ENCODE measurements at places on chromosomes 2 and 18.
A peak's percentile ranks its signal among the peaks of the same experiment; 100 is the strongest.

DNA sequence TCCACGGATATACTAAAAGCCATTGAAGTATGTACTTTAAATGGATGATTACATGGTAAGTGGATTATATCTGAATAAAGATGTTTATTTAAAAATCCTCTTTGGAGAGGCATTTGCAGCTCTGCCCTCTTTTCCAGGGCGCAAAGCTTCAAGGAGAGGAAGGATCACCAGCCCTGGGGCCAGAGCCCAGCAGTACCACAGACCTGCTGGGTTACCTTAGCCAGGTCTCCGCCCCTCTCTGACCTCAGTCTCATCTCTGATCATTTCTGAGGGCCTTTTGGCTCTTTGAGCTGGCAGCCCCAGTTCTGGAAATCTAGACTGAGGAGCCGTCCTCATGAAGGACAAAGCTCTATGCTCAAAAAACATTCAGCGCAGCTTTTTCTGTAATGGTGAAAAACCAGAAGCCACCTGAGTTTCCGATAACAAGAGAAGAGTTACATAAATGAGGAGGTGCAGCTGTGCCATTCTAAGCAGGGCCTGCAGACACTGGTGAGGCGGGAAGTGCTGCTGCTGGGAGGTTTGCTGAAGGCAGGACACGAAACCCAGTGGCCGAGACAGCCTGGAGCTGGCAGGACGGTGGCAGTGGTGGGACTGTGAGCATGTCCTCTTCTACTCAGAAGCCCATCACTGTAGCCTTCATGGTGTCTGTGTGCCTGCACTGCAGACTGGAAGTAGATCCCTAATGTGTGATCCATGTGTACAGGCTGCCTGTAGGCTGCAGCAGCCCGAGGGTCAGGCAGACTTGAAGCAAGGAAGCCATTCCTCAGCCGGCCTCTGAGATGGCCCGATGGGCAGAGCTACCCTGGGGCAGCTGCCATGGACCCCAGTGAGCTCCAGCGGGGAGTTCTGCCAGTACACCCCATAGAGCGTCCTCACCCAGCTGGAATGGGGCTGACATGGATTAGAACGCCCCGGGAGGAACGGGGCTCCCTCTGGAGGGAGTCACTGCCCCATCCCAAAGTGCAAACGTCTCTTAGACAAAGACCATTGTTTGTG lies 27.7 kb downstream of the ADRA2B start:
- DNase-seq: no peak

- no peak for DNase-seq
These were observed 236.6 kb downstream of the GPD2 start for GRCh38 chr2:156672556-156673332.

DNA sequence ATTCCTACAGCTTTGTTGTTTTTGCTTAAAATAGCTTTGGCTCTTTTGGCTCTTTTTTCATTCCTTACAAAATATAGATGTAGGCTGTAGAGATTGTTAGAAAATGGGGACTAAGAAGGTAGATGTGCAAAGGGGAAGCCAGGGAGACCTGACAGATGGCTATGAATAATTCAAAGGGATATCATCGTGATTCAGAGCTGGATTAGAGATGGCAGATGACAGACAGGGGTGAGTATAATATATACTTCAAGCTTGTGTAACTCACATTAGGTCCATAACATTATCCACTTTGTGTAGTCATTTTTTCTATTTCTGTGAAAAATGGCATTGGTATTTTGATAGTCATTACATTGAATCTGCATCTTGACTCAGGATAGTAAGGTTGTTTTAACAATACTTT lies 422.9 kb upstream of the ST6GAL2 start:
- no peak for DNase-seq

GRCh38 chr18:50661013-50661412 lies 101.1 kb downstream of the MAPK4 start:
- no peak for DNase-seq

DNA sequence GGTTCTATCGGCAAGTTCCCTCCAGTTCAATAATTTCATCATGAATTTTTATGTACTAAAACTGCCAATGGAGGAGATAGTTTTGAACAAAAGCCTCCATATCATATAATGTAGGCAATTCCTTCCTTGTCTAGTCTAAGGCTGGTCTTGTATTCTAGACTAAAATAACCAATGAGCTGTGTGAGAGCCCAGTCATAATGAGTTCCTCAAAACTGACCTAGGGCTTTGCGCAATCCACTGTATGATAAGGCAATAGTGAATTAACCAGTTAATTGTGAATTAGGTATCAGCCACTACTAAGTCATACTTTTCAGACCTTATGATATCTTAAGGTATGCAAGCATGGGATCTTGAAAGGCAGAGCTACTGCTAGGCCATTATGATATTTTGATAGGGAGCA lies 7.6 kb upstream of the UXS1 start:
- peak; percentile 61 for DNase-seq

- peak; percentile 70 for DNase-seq
These were observed 88.0 kb downstream of the ACTR3 start for GRCh38 chr2:113977660-113978523.

GRCh38 chr2:60739156-60739555 lies 16.9 kb upstream of the PAPOLG start:
- no peak for DNase-seq

DNA sequence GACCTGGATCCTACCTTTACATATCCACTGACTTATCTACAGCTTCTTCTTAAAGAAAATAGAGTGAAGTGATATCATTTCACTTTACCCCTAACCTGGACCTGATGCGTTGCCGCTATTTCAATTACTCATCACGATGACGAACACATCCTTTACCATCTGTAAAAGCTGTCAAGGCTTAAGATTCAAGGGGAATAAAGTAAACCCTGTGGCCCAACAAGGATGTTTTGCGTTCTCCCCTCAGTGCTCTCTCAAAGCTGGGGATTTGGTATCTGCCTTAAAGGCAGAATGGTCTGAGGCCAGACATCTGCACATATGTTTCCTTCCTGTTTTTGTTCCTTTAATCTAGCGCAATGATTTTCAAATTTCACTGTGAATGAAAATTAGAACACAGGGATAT lies 100.1 kb upstream of the KLF7 start:
- DNase-seq: no peak

- DNase-seq: no peak
These were observed 96.0 kb downstream of the INHBB start for GRCh38 chr2:120441744-120442471.

- no peak for DNase-seq
These were observed 53.7 kb downstream of the SH2D6 start for GRCh38 chr2:85472261-85472660.

GRCh38 chr2:127118038-127118437 lies 11.1 kb upstream of the BIN1 start:
- no peak for DNase-seq

- DNase-seq: peak; percentile 58
These were observed 48.3 kb downstream of the WDFY1 start for GRCh38 chr2:223896833-223897311.

GRCh38 chr2:39704540-39704939 lies 38.8 kb downstream of the TMEM178A start:
- no peak for DNase-seq

Measured in NB4 (cell line).